ENCODE measurements at places on chromosomes 5 and 9.

GRCh38 chr5:90378752-90379151 is 30.8 kb downstream of the CETN3 start:
- no peak for DNase-seq

GRCh38 chr9:81669041-81669651 is 20.2 kb downstream of the TLE1 start:
- DNase-seq: no peak

GRCh38 chr5:138828556-138828955 is 46.6 kb downstream of the LRRTM2 start:
- no peak for DNase-seq

DNA sequence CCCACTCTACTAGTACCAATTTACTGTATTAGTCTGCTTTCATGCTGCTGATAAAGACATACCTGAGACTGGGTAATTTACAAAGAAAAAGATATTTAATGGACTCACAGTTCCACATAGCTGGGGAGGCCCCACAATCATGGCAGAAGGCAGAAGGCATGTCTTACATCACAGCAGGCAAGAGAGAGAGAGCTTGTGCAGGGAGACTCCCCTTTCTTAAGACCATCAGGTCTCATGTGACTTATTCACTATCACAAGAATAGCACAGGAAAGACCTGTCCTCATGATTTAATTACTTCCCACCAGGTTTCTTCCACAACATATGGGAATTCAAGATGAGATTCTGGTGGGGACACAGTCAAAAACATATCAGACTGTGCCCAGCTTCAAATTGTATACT is 11.5 kb downstream of the UGT3A1 start:
- no peak for DNase-seq

DNA sequence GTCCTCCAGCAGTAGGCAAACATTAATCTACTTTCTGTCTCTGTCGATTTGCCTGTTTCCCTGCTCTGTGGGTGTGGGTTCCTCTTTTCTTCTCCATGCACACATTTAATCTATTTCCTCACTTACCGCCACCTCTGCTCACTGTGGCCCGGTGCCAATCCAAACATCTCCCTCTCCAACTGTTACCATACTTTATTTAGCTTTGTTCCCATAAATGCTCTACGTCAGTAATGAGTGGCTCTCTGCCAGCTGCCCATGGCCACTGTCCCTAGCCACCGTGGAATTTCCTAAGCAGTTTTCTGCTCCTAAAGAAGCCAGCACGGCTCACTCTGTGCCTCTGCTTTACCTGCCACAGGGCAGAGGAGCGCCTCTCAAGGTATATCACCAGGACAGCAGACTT is 19.5 kb upstream of the GOLPH3 start:
- no peak for DNase-seq

GRCh38 chr9:110364451-110364850 is 26.8 kb upstream of the TXNDC8 start:
- DNase-seq: no peak

DNA sequence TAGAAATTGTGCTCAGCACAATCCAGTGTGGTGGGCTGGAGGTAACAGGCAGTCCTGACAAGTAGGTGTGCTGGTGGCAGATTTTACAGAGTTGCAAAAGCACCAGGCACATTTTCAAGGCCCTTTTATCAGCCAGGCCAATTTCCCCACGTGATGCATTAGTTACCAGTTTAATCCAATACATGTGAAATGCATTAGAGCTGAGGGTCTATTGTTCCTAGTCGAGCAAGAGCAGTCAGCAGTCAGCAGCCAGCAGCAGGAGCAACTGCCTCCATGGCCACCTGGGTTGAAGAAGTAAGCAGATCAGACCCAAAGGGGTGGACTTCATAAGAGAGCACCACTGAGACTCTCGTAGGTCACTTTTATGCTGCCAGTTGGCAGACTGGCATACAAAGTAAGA is 76.7 kb downstream of the EPB41L4A start:
- no peak for DNase-seq

DNA sequence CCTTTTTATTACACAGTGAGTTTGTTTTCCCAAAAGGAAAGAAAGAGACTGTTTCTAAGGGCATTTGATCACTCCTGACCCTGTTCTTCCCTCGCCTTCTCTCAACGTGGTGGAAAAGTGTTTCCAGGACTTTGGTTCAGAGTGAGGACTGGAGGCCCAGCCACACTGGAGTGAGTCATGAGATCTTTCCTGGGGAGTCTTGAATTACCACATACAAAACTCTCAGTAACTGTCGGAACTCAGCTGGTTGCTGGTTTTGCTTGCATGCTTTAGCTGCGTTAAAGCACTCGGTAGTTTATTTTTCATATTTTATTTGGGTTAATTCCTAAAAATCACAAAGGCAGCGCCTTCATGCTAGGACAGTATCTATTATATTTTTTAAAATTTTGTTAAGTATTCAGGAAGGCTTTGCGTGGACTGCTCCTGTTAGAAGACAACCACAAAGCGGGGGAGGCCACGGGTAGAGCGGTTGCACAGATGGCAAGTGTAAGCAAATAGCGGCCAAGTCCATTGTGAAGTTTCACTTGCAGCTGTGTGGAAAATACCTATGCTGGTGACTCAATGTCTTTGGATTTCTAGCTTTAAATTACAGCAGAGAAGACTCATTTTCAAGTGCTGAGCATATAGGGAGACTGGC is 77.7 kb downstream of the ARSB start:
- peak; percentile 37 for DNase-seq

DNA sequence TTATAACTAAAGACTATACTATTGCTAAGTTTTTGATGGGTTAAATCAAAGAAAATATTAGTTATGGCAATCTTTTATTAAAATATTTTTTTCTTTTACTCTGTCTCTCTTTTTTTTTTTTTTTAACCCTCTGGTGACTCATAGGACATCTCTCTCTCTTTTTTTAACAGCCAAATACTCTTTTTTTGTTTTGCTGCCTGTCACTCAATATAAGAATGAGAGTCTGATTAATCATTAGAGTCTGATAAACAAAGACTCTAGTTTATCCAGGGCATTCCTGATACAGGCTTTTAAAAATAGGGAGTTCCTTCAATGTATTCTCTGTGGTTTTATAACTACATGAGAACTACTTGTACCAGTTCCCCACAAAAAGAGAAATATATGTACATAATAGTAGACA is 77.3 kb downstream of the SLC38A9 start:
- no peak for DNase-seq

GRCh38 chr9:136328622-136329041 is 1.3 kb downstream of the GPSM1 start:
- DNase-seq: no peak

DNA sequence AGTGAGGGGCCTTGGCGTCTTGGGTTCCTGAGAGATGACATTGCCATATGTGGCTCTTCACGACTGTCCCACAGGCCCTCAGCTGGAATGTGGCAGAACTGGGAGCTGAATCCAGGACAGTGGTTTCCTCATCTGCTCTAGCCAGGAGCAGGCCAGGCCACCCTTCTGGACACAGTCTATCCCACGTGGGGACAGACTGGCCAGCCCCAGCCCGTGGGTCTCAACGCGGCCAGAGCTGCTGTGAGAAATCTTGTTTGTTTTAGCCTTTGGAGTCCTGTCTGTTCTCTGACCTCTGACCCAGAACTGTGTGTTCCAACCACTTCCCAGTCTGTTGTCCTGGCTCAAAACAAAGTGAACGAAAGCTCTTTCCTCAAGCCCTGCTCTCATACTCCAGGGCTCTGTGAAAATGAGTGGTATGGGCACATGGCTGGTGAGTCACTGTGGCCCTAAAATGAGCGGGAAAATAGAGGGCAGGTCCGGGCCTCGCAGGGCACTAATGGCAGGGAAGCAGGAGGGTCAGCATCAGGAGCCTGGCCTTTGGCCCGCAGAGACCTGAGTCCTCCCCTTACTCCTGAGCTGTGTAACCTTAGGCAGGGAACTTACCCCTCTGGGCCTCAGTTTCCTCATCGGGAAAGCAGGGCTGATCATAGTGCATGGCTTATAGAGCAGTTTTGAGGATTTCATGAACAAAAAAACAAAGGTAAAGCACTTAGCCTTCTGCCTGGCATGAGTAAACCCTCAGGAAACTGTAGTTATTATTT is 34.8 kb upstream of the GLRX start:
- DNase-seq: no peak

- DNase-seq: no peak
Observed at GRCh38 chr5:90050103-90050502, 359.5 kb downstream of the CETN3 start.

- no peak for DNase-seq
Observed at GRCh38 chr9:87849144-87849758, 33.4 kb upstream of the SPATA31E1 start.

DNA sequence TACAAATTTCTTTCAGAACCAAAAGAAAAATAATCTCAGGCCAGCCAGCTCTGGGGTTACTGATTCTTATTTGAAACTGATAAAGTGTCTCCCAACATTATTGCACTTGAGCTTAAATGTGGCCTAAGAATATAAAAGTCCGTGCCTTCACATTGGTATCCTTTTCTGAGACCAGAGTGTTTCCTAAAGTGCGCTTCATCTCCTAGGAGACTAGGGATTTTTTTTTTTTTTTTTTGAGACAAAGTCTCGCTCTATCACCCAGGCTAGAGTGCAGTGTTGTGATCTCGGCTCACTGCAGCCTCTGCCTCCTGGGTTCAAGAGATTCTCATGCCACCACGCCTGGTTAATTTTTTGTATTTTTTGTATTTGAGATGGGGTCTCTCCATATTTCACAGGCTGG is 23.6 kb upstream of the KCNIP1 start:
- no peak for DNase-seq

DNA sequence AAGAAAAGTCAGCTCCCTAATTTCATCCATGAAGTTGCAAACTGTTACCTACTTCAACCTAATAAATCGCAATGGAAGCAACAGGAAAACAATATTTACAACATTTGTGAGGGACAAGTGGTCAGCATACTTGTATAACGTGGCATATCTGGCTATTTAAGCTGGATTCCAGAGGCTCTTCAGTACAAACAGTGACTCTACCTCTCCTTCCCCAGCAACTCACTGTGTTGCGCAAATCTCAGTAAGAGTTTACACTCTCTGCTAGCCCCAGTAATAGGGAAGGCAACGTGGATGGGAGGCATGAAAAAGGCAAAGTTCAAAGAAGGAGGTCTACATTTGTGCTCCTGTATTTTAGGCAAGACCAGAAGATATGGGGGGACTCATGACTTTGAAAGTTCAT is 18.9 kb upstream of the SEMA5A start:
- DNase-seq: no peak

- DNase-seq: no peak
Observed at GRCh38 chr9:93253633-93254032, 69.7 kb downstream of the WNK2 start.

DNA sequence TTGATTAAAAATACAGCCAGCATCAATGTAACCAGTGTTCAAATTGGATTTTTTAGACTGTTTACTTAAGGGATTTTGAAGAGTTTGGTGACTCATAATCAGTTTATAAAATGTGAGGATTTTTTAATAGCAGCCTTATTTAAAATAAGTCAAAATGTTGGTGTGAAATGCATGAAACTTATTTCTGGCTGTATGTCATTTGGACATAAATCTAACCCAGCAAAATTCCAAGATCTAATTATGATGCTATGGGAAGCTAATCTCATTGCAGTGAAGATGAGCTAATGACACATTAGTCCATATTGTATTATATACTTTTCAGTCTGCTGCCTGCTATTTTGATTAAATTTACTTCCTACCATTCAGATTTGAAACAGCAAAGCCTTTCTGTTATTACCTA is 140.3 kb downstream of the AOPEP start:
- DNase-seq: no peak

DNA sequence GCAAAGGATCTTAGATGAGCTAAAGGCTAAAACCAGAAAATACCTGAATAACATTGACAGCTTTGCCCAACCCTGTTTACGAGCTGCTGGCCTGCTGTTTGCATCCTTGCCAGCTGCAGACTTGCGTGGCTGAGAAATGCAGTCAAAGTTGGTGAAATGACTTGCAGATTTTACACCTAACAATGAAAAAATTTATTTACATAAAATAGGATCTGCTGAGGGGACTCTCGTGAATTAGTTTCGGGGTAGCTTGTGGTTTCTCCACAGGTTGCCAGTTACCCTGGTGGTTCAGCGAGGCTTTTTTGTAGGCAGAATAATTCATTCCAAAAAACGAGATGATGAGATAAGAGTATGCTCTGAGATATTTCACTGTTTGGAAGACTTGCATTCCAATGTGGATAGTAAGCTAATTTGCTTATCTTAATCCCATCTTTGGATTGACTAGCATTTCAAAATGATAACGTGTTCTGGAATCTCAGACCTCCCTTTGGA is 65.7 kb upstream of the FANCC start:
- DNase-seq: peak; percentile 73

DNA sequence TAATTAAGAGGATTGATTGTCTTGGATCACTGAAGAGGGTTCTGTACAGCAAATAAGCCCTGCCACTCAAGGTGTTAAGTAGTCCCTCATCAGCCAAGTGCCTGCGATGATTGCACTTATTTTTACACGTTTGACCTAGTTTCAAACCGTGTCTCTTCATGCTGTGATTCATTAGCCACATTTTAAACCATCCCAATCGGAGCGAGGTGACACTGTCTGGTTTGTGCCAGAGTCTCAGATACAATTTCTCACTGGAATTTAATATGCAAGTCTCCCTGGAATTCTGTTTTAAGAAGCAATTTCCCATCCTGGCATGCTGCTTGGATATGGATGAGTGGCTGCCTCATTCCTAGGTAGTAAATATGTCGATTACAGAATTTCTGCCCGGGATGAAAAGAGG is 1.6 kb downstream of the INSYN2B start:
- no peak for DNase-seq
